Uterus (tissue), 4 donors: ENCODE measurements at places on chromosomes 3 and 15. TPM values are rescaled to one million over a fixed set of nuclear protein-coding genes. Genes with fewer than 3 reads are reported as not detected.

DNA sequence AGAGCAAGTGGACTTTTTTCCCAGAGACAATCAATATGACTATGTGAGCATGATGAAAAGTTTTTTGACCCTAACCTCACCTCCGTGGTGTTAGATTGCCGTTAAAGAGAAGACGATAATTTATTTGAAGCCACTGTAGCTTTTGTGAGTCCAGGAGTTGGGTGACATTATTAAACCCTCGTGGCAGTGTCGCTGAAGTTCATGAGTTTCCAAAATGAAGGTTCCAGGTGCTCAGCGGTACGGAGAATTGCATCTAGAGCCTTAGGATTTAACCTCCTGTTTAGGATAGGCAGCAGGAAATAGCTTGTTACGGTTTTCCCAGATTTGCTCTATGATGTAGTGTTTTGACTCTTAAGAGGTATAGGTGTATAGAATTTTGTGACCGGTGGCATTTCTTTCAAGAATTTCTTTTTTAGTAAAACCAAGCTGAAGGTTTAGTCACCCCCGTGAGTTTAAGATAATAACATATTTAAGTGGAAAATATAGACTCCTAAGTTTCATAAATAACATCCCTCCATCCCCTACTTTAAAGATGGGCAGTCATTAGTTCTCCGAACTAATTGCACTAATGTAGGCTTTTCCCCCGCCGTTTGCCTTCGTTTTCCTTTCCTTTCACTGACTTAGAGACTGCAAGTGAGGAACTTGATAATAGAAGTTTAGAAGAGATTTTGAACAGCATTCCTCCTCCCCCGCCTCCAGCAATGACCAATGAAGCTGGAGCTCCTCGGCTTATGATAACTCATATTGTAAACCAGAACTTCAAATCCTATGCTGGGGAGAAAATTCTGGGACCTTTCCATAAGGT, 2.0 kb downstream of the SMC4 start:
- DNase-seq: no peak

- DNase-seq: no peak
These were observed 124.5 kb downstream of the MAGI1 start for GRCh38 chr3:65914032-65914739.

GRCh38 chr3:25344670-25345069, 83.4 kb upstream of the RARB start:
- no peak for DNase-seq

DNA sequence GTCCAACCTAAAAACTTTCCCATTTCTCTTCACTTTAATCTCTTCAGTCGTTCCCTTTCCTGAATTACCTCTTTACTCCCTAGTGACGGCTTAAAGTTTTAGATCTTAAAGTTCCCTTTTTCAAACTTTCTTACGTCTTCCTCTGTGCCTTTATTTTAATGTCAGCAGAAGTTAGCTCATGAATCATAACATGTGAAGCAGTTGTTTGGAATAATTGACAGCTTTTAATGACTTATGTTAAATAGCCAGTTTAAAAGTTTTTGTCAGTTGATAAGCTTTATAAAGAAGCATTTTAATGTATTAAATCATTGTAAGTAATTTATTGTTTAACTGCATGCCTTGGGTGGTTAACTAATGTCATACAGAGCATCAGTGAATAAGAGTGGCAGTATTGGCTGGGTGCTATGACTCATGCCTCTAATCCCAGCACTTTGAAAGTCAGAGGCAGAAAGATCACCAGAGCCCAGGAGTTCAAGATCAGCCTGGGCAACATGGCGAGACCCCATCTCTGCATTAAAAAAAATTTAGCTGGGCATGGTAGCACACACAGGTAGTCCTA, 33.9 kb downstream of the PIK3CA start:
- no peak for DNase-seq

Gene PHLDB2
- 56.9 TPM for total RNA-seq

Gene ZDHHC19
- total RNA-seq: not detected
